Ureter (tissue), 1 donor: ENCODE measurements at places on chromosomes 6 and 20.

DNA sequence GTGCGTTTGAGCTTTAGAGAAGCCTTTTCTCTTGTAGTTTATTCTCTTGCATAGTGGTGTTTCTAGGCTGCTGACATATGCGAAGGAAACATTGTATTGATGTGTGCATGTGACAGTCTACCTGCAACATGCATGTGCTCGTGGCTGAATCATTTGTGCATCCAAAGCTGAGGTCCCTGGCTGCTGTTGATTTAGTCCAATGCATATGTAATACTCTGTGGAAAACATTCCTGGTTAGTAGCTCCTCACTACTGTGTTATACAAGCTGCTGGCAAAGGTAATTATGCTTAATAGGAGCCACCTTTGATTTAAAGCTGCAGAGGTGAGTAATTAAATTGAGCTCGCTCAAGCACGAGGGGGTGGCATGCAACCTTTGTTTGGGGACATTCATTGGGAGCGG is 24.5 kb downstream of the TSHZ2 start:
- DNase-seq: no peak

DNA sequence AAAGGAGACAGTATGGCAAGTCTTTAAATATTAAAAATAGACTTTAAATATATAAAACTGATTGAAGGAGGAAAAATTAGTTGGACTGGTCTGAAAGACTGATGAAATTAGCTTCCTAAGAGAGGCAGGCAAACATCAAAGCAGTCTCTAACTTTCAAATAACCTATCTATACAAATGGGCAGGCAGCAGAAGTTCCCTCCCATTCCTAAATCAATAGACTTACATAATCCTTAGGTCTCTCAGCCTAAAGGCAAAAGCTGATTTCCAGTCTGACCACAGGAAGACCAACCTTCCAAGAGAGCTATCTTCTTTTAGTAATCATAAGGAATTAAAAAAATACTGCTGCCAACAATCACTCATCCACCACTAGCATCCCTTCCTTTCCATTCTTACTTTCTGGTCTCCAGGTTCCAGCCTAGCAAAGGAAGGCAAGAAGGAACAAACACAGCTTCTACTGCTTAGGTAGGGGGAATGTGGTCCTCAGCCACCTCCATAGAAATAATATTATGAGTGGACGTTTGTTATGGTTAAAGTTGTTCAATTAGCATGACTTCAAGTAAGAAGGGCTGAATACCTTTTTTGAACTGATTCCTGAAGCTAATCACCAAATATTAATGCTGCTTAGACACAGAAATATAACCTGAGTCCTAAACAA is 44.1 kb downstream of the SESN1 start:
- DNase-seq: no peak

- no peak for DNase-seq
Observed at GRCh38 chr6:41680182-41680965, 42.1 kb downstream of the MDFI start.

DNA sequence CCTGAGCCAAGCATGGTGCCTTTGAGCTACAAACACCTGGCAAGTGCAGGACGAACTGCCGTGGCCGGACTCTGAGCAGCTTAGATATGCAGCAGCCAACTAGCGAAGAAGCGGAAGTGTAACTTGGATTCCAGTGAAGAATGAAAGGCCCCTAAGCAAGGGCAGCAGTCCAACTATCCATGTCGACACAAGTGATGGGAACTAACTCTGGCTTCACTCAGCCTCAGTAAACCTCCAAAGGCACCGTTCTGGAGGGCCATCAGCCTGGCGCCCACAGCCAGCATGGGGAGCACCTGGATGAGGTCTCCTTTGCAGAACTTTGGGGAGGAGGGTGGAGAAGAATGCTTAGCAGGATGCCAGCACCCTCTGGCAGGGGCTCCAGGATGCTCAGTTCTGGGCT is 78.4 kb upstream of the MLN start:
- no peak for DNase-seq

- no peak for DNase-seq
Observed at GRCh38 chr6:34904990-34905613, 16.0 kb downstream of the ANKS1A start.

DNA sequence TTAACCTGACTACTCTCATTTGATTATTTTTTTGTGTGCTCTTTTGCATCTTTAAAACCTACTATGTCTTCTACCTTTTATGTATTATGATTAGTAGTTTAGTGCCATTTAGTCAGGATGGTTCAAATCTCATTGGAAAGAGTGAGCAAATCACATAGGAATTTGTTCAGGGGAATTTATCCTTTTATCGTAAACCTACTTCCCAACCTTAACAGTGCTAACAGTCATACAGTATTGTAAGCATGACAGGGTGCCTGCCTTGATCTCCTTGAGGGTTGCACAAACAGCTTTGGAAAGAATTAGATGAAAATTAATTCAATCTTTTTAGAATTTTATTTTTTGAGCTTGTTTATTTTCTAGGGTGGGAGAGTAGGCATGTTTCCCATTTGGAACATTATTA is 18.3 kb downstream of the RNF8 start:
- no peak for DNase-seq

- no peak for DNase-seq
Observed at GRCh38 chr20:3068075-3068474, 3.3 kb upstream of the OXT start.

DNA sequence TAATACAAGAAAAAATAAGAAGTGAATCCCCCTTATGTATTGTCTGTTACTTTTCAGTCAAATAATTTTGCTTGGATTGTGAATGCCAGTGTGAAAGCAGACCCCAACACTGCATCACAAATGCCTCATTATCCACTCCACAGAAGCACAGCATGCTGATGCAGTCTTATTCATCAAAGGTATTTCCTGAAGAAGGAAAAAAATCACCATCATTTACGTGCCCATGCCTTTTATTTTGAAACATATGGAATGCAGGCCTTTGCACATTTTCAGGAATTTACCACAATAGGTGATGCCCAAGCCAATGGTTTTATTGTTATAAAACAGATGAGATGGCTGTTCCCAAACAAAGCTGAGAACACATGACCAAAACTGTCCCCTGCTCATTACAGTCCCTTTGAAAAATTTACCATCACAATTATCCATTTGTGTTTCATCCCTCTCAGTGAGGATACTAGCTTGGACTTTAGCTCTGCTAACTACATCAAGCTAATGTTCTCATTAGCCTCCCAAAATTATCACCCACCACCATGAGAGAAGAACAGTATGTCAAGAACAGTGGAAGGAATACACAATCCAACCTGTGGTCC is 180.6 kb upstream of the HTR1E start:
- DNase-seq: no peak

- no peak for DNase-seq
Observed at GRCh38 chr20:5470943-5471342, 154.2 kb upstream of the PROKR2 start.

- DNase-seq: no peak
Observed at GRCh38 chr6:97150932-97151331, 132.1 kb downstream of the MMS22L start.

DNA sequence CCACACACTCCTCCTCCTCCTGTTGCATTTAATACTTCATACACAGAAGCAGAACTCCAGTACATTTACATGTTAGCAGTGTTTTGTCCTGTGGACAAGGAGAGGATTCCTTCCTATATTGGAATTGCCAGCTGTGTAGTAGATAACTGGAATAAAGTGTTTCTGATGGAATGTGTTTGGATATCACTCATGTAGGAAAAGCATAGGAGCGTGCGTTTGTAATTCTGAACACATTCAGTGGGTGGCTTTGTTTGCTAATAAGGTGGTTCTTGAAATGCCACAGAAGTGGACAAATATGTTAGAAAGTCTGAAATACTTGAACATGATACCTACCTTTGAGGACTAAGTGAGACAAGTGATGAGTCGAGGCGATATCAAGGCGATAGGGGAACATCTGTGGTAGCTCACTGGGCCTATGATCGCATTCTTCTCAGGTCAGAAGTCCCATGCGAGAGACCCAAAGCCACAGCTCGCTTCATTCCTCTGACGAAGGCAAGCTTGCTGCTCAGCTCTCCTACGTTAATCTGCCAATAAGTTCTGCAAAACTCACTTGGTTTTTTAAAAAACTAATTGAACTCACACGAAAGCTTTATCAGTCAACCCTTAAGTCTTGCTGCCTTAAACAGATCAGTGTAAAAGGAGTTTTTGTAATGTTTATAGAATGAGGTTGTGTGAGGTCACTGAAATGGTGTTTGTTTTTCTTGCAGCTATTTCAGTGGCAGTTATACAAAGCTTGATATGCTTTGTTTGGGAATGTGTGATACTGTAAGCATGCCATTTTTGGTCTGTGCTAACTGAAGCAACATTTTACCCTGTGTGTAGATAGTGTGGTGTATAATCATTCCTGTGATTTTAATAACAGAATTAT is 159.9 kb downstream of the SOX4 start:
- DNase-seq: no peak

- DNase-seq: no peak
Observed at GRCh38 chr6:6584310-6585002, 4.1 kb upstream of the LY86 start.

- DNase-seq: no peak
Observed at GRCh38 chr20:63072991-63073737, 66.4 kb upstream of the BHLHE23 start.

- no peak for DNase-seq
Observed at GRCh38 chr20:9180481-9181257, 111.8 kb downstream of the PLCB4 start.
